ENCODE measurements at places on chromosomes 1 and 21. TPM values are rescaled to one million over a fixed set of nuclear protein-coding genes. Genes with fewer than 3 reads are reported as not detected.

The ESRRG gene
- 247 TPM for total RNA-seq

The TTC24 gene
- not detected for total RNA-seq

The PPIAL4G gene
- not detected for total RNA-seq

The THEM5 gene
- not detected for total RNA-seq

GRCh38 chr1:231420299-231420958 lies 1.7 kb downstream of the EGLN1 start:
- peak overlapping the region; percentile 77 for H3K4me3 ChIP-seq
- DNase-seq, result no peak
- H3K27me3 ChIP-seq, result no peaks in the 10 kb centered on the region
- peak overlapping the region; percentile 99 for H3K27ac ChIP-seq
- peaks cover 61% of the 10 kb centered on the region for H3K4me1 ChIP-seq

GRCh38 chr1:37995751-37996345 lies 6.0 kb upstream of the SF3A3 start:
- H3K36me3 ChIP-seq, result peaks cover 21% of the 10 kb centered on the region
- no peaks in the 10 kb centered on the region for H3K27me3 ChIP-seq
- peak overlapping the region; percentile 50 for H3K4me3 ChIP-seq
- peak overlapping the region; percentile 94 for H3K27ac ChIP-seq

GRCh38 chr21:28790335-28790734 lies 202.3 kb downstream of the LTN1 start:
- no peak overlapping the region for H3K27ac ChIP-seq
- H3K4me1 ChIP-seq, result no peaks in the 10 kb centered on the region
- no peaks in the 10 kb centered on the region for H3K27me3 ChIP-seq
- H3K4me3 ChIP-seq, result no peak overlapping the region
- no peaks in the 10 kb centered on the region for H3K36me3 ChIP-seq

- H3K36me3 ChIP-seq, result no peaks in the 10 kb centered on the region
- no peaks in the 10 kb centered on the region for H3K4me1 ChIP-seq
These were observed 229.6 kb upstream of the AJAP1 start for GRCh38 chr1:4424766-4425165.

DNA sequence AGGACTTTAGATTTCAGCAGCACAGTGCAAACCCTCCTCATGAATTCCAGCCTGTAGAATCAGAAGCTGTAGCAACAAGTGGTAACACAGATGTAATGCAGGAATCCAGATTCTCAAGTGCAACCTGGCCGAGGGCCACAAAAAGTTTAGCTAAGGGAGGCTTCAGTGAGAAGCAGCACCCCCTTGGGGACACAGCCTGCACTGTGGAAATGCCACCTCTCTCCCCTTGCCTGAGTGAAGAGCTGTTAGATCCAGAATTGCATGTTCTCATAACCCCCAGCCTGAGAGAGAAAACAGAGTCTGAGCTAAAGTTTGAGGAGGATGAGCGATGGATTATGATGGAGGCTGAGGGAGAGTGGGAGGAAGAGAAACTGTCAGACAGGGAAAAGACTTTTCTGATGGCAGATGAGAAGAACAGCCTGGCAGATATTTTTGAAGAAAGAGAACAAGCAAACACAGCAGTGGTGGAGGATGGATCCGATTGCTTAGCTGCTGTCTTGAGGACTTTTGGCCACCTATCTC lies 80.5 kb upstream of the BMP8A start:
- H3K27me3 ChIP-seq, result no peaks in the 10 kb centered on the region
- peak; percentile 81 for DNase-seq
- H3K4me1 ChIP-seq, result peaks cover 59% of the 10 kb centered on the region
- H3K4me3 ChIP-seq, result peak overlapping the region; percentile 15
- peaks cover 9% of the 10 kb centered on the region for H3K36me3 ChIP-seq
- H3K27ac ChIP-seq, result peak overlapping the region; percentile 51

GRCh38 chr1:244654108-244655038 lies 1.4 kb downstream of the DESI2 start:
- H3K27ac ChIP-seq, result peak overlapping the region; percentile 97
- H3K4me3 ChIP-seq, result peak overlapping the region; percentile 65
- no peaks in the 10 kb centered on the region for H3K27me3 ChIP-seq
- no peak for DNase-seq
- peaks cover 61% of the 10 kb centered on the region for H3K4me1 ChIP-seq
- no peaks in the 10 kb centered on the region for H3K36me3 ChIP-seq

Data from stomach (tissue), 19 donors.